ENCODE measurements at places on chromosomes 5 and 9. TPM values are rescaled to one million over a fixed set of nuclear protein-coding genes. Genes with fewer than 3 reads are reported as not detected.
A peak's percentile ranks its signal among the peaks of the same experiment; 100 is the strongest.

GRCh38 chr5:67983251-67984110 lies 232.1 kb upstream of the PIK3R1 start:
- DNase-seq, result no peak

DNA sequence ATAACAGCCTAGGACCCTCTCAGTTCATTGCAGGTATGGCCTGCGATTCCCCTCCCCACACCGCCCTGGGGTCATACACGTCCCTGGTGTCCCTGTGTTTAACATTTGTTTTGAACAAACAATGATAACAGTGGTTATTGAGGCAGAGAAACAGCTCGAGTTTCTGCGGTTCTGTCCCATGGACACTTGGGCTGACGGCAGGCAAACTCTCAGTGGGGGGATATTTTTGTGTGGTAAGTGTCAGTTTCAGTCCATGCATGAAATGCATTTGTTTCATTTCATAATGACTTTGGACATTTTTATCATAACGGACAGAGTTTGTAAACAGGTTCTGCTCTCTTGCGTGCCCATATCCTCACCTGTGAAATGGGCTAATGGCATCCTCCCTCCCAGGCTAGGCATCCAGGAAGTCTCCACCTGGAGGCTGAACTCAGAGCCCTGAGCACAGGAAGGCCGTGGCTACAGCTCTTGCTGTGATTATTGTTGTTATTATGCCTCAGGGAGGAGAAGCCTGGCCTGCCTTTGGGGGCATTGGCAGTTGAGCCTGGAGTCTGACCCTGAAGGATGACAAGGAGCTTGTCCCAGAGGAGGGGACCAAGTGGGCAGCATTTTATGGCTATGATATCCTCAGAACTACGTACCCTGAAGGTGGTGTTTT lies 190.9 kb downstream of the GADD45G start:
- DNase-seq, result no peak

GRCh38 chr5:132261881-132262845 lies 4.7 kb downstream of the PDLIM4 start:
- no peak for DNase-seq

DNA sequence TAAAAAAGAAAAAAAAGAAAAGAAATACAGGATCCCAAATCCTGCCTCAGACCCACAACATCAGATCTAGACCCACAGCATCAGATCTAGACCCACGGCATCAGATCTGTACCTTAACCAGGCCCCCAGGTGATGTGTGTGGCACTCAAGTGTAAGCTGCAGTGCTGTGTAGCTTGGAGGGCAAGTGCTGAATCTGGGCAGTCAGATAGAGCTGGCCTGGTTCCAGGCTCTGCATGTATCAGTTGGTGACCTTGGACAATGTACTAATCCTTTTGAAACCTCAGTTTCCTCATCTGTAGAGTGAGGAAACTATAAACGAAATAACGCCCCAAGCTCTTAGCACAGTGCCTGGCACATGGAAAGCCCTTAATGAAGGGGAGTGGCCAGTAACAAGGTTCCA lies 16.7 kb downstream of the COL15A1 start:
- DNase-seq, result no peak

GRCh38 chr9:73743826-73744225 lies 592.2 kb downstream of the ANXA1 start:
- no peak for DNase-seq

- no peak for DNase-seq
Measured at GRCh38 chr9:117403403-117403811, 11.4 kb downstream of the ASTN2 start.

GRCh38 chr5:93676704-93677103 lies 64.7 kb downstream of the POU5F2 start:
- no peak for DNase-seq

DNA sequence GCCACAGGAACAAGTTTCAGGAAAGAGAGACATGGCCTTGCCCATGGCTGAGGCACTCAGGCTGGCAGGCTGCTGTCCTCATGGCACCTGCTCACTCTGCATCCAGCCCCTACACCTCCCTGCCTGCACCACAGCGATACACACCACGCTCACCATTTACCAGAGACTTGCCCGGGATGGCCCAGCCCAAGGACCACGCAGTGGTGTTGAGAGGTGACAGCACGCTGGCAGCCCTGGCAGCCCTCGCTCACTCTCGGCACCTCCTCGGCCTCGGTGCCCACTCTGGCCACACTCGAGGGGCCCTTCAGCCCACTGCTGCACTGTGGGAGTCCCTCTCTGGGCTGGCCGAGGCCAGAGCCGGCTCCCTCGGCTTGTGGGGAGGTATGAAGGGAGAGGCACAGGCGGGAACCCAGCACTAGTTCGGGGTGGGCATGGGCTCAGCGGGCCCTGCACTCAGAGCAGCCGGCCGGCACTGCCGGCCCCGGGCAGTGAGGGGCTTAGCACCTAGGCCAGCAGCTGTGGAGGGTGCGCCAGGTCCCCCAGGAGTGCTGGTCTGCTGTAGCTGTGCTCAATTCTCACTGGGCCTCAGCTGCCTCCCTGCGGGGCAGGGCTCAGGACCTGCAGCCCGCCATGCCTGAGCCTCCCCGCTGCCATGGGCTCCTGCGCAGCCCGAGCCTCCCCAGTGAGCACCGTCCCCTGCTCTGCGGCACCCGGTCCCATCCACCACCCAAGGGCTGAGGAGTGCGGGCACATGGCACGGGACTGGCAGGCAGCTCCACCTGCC lies 20.3 kb downstream of the ZDHHC11B start:
- peak; percentile 24 for DNase-seq

DNA sequence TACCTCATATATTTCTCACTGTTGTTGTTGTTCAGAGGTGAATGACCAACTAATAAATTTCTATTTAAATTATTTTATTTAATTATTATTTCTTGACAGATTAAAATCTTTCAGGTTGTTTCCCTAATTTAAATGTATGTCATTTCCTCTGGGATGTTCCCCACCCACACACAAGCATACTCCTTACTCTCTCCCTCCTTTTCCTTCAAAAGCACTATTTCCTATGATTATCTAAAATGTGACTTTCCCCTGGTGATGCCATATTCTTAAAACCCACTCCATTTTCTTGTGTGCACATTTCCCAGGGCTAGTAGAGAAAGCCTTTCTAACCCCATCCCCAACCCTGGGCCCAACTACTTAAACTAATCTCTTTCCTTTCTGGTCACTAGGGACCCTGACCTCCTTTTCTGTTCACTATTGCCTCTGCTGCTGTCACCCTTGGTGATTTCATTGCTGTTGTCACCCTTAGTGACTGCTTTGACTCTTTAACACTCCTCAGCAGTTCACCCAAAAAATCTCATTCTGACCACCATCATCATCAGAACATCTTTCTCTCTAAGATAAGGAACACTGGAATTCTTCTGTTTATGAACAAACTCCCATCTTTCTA lies 16.8 kb downstream of the IL33 start:
- no peak for DNase-seq

DNA sequence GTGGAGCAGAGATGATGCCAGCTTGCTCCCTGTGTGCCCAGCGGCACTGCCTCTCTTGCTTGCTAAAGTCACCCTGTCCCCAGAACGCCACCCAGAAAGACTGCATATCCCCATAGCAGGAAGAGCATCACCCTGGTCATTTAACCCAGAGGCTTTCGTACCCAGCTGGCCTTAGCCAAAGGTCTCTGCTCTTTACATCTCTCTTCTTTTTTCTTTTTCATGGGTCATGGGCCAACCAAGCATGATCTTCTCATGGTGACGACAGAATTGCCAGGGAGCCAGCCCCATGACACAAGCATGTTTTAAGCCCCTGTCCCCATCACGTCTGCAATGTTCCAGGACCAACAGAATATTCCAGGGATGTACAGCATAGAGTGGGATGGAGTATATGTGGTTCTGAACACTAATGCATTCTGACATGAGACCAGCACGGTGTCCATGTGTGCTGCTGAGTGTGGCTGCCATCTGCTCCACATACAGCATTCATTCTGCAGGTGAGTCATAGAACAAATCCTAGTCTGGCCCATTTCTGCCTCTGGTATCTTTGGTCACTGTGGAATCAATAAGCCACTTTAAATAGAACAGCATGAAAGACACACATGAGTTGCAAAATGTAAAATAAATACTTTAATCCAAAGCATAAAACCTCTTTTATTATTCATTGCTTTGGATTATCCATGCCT lies 203.0 kb downstream of the MED10 start:
- DNase-seq, result no peak

- no peak for DNase-seq
Measured at GRCh38 chr9:8668231-8668630, 868.7 kb upstream of the DMAC1 start.

GRCh38 chr5:174734571-174735497 lies 10.5 kb downstream of the MSX2 start:
- no peak for DNase-seq

DNA sequence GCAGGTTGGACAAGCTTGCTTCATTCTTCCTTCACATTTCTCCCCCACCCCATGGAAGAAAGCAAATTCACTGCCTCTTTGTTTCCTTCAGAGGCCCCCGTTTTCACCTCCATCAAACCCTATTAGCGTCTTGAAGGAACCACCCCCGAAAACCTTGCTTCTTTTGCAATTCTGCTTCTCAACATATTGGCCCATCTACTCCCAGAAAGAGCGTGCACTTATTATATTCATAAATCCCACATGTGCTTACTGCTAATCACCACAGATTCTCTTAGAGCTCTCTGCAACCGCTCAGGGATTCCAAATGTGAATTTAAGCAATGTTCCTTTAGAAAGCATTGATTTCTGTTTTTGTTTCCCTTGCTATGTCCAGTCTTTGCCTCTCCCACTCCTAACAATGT lies 1.1 kb downstream of the F2RL2 start:
- no peak for DNase-seq

- DNase-seq, result no peak
Measured at GRCh38 chr5:170268884-170269283, 28.7 kb downstream of the LCP2 start.

DNA sequence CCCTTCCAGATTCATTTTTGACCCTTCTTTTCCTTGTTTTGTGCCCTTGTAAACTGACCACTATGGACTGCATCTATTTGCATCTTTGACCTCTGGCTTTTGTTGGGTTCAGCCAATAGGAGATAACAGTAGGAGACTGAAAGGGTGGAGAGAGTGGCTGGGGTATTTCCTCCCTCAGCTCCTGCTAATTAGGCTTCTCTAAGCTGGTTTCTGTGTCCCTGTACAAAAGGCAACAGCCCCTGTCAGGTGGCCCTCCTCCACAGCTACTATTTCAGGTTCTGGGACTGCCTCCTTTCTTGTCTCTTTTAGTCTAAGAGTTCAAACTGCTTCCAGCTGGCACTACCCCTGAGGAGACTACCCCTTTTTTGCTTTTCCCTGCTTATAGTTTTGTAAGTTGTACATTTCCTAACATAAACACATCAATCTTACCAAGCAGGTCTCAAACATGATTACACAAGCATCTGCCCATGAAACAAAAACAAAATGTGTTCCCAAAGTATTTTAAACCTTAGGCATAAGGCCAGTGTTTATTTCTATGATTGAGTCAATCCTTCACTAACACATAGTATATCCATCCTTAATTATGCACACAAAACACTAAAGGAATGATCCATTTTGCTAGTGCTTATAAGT lies 262.0 kb upstream of the TRPM3 start:
- DNase-seq, result no peak

DNA sequence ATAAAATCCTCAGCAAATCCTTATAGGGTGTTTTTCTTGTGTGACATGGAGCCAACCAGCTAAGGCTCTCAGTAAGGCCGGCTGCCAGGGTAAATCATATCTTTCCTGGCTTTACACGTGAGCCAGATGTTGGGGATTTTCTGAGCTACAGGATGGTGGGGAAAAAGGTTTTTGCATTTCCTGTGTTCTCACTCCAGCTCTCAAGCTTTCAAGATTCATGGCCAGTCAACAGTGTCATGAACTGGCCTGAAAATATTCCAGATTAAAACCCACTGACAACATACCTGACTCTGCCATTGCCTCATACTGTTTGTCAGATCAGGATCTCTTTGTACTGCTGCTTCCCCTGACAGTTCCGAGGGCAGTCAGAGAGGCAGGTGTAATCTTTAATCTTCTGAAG lies 306.9 kb downstream of the GLIS3 start:
- no peak for DNase-seq

GRCh38 chr9:27791311-27791710 lies 218.0 kb upstream of the C9orf72 start:
- DNase-seq, result no peak

GRCh38 chr5:39419796-39420195 lies 5.0 kb downstream of the DAB2 start:
- no peak for DNase-seq

GRCh38 chr9:104982543-104982942 lies 54.6 kb upstream of the ABCA1 start:
- no peak for DNase-seq

DNA sequence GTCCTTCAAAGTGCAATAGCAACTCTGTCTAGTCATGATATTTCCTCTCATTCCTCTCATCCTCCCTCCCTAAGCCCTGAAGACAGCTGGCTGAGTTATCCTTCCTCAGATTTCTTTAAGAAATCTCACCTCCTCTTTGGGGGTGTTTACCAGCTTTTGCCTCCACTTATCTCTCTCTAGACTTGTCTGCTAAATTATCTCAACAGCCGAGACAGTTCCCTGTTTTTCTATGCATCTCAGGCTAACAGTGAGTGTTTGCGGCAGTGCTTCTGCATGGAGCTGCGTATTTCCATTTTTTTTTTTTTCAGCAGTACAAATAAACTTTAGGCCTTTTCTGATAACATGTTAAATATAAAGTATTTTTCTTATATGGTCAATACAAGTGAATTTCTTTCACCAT lies 20.9 kb downstream of the KCTD16 start:
- DNase-seq, result no peak

DNA sequence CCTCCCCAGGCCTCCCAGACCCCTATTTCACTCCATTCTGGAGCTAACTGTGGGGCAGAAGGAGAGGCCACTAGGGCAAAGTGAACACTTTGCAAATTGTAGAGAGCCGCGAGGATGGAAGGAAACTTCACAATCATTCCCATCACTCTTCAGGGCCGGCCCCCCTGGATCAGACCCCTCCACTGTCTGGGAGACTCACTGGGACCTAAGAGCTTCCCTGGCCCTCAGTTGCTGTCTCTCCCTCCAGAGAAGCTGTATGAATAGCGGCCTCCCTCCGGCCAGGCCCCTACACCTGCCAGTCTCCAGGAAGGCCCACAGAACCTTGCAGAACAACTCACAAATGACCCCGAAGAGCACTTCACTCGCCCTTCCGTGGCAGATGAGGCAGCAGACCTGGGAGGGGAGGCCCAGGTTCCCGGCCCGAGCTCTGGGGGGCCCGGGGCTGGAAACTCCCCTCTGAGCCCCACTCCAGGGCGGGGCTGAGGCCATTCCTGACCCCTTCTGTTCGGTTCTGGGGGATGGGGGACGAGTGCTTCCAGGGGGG lies 141.9 kb upstream of the IER5L start:
- peak; percentile 10 for DNase-seq

GRCh38 chr5:5178580-5178979 lies 38.5 kb downstream of the ADAMTS16 start:
- DNase-seq, result no peak

- DNase-seq, result no peak
Measured at GRCh38 chr9:134828892-134829291, 51.7 kb upstream of the FCN2 start.

The PCDHGA2 gene
- total RNA-seq, result 0.15 TPM

The ZNF354C gene
- total RNA-seq, result 8.1 TPM

The GRM6 gene
- not detected for total RNA-seq

The ZFP37 gene
- 1.1 TPM for total RNA-seq

The DNAI1 gene
- not detected for total RNA-seq

The SPATA31A3 gene
- not detected for total RNA-seq

The TTC16 gene
- 31.8 TPM for total RNA-seq

The DMGDH gene
- 0.43 TPM for total RNA-seq
